Activated CD8-positive, alpha-beta memory T cell treated with anti-CD3 and anti-CD28 coated beads, Interleukin-2, amount 50 U/mL, for 4 hours (primary cell): ENCODE measurements at places on chromosomes 7 and 10.

- no peak for DNase-seq
Measured at GRCh38 chr10:30788307-30788706, 158.8 kb upstream of the LYZL2 start.

- DNase-seq, result no peak
Measured at GRCh38 chr7:7843972-7844371, 124.6 kb upstream of the GLCCI1 start.

- no peak for DNase-seq
Measured at GRCh38 chr7:97731736-97732564, at the start of gene TAC1. TSS of gene TAC1 (plus strand) at chr7:97732086. CDS start at chr7:97732613, 527 bp downstream.

DNA sequence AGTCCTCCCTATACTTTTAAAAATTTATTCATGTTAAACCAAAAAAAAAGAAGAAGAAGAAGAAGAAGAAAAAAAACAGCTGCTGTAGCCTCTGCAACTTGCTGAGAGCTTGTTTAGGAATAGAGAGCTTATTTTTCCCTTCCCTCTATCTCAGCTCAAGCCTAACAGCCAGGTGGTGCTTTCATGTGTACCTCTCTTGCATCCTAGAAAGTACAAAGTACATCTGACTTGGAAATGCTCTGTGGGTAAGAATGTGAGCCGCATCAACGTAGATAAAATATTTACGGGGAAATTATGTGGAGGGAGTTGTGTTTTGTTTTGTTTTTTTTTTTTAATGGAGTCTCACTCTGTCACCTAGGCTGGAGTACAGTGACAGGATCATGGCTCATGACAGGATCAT lies 99.6 kb downstream of the PLXDC2 start:
- DNase-seq, result no peak

GRCh38 chr7:143130541-143130940 lies 1.3 kb upstream of the PIP start:
- no peak for DNase-seq

DNA sequence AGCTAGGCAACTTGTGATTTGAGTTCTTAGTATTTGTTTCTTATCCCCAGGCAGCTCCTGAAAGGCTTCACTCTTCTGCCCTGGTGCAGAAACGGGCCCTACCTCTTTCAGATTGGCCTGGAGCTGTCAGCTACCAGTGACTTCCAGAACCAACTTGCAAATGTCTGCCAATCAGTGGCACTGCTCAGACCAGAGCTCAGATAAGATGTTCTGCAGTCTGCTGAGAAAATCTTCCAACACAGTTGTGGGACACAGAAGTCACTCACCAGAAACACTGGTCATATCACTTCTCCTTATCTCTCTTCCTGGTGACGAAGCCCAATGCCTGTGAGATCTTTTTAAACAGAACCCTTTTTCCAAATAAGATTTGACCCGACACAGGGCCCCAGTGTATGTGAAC lies 81.9 kb upstream of the DUSP5 start:
- no peak for DNase-seq

DNA sequence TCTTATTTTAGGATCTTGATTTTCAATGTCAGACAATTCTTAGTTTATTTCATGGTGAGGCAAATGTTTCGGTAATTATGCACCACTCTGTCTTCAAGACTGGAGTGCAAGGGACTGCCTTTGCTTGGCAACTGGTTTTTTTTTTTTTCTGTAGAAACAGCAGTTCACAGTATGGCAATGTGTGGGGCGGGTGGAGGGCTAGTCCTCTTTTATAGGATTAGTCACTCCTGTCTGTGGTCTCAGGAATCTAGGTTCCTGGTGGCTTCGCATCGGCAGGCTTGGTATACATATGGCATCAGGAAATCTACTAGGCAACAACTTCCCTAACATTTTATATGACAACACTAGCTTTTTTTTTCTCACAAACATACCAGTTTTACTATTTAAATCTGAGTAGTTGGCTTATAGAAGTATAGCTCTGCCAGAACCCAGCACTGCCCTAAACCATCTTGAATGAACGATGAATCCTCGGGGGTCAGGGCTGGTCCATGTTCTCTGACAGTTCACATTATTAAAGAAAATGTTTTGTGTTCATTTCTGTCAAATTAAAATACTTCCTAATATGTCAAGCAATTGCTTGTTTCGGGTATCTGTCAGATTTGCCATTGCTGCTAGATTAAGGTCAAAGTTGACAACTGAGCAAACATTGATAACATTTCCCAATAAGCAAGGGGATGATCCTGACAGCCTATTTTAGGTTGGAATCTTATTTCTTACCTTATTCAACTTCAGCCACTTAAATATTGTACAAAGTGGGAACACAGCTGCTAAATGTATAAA lies 289.7 kb upstream of the VSTM2A start:
- DNase-seq, result no peak

- no peak for DNase-seq
Measured at GRCh38 chr10:99365736-99366135, 36.6 kb downstream of the CNNM1 start.

GRCh38 chr10:67925449-67926005 lies 41.1 kb downstream of the SIRT1 start:
- no peak for DNase-seq

GRCh38 chr10:85635650-85636049 lies 730.9 kb downstream of the GRID1 start:
- DNase-seq, result no peak

- DNase-seq, result peak; percentile 72
Measured at GRCh38 chr10:103584216-103585010, 90.9 kb downstream of the NEURL1 start.

- no peak for DNase-seq
Measured at GRCh38 chr7:84191842-84192241, 2.7 kb downstream of the SEMA3A start.

- DNase-seq, result no peak
Measured at GRCh38 chr7:33509206-33509605, 379.8 kb downstream of the BBS9 start.

- no peak for DNase-seq
Measured at GRCh38 chr7:44396496-44396895, 71.1 kb upstream of the CAMK2B start.

GRCh38 chr10:23294638-23295247 lies 49.9 kb downstream of the C10orf67 start:
- DNase-seq, result no peak

DNA sequence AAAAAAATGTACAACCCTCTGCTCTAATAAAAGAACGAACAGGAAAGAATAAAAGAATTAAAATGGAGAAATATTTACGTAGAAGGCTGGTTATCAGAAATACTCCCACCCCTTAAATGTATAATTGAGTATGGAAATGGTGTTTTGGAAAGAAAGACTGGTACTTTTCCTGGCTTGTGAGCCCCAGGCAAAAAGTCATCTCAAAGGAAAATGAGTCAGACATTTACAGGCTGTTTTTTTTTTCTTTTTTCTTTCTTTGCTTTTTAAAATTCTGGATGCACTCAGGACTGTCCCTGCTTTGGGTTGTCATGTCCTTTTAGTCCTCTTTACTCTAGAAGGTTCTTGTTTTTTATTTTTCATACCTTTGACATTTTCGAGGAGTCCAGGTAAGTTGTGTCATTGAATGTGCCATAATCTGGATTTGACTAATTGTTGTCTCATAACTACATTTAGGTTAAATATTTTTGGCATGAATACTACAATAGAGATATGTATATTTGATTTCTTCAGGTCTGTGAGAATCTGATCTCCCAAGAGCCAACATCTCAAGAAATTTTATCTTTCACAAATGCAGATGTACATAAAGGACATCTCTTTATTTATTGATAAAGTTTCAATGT lies 313.0 kb upstream of the GLI3 start:
- DNase-seq, result no peak

GRCh38 chr7:124777268-124777667 lies 11.7 kb upstream of the GPR37 start:
- DNase-seq, result no peak

- DNase-seq, result no peak
Measured at GRCh38 chr10:131727560-131727959, 173.2 kb upstream of the PPP2R2D start.

- DNase-seq, result no peak
Measured at GRCh38 chr10:7168414-7168813, 242.4 kb downstream of the SFMBT2 start.

GRCh38 chr10:759898-760477 lies 70.5 kb upstream of the DIP2C start:
- no peak for DNase-seq

- DNase-seq, result no peak
Measured at GRCh38 chr10:77160679-77161078, 476.9 kb downstream of the KCNMA1 start.

GRCh38 chr7:114298011-114298410 lies 116.6 kb upstream of the FOXP2 start:
- DNase-seq, result no peak

- no peak for DNase-seq
Measured at GRCh38 chr7:142030294-142030693, 34.6 kb downstream of the MGAM start.

- DNase-seq, result no peak
Measured at GRCh38 chr7:158186864-158187693, 400.5 kb downstream of the PTPRN2 start.

GRCh38 chr10:50554995-50555568 lies 68.7 kb downstream of the SGMS1 start:
- DNase-seq, result no peak

- DNase-seq, result no peak
Measured at GRCh38 chr10:127198721-127199120, 2.3 kb upstream of the INSYN2A start.

GRCh38 chr7:39633563-39634477 lies 10.4 kb downstream of the RALA start:
- DNase-seq, result peak; percentile 24

GRCh38 chr10:114526126-114526503 lies 121.8 kb upstream of the AFAP1L2 start:
- DNase-seq, result no peak

GRCh38 chr10:125024497-125025234 lies 82.7 kb downstream of the ZRANB1 start:
- DNase-seq, result no peak

- DNase-seq, result no peak
Measured at GRCh38 chr7:116859323-116859722, 3.1 kb upstream of the CAPZA2 start.

DNA sequence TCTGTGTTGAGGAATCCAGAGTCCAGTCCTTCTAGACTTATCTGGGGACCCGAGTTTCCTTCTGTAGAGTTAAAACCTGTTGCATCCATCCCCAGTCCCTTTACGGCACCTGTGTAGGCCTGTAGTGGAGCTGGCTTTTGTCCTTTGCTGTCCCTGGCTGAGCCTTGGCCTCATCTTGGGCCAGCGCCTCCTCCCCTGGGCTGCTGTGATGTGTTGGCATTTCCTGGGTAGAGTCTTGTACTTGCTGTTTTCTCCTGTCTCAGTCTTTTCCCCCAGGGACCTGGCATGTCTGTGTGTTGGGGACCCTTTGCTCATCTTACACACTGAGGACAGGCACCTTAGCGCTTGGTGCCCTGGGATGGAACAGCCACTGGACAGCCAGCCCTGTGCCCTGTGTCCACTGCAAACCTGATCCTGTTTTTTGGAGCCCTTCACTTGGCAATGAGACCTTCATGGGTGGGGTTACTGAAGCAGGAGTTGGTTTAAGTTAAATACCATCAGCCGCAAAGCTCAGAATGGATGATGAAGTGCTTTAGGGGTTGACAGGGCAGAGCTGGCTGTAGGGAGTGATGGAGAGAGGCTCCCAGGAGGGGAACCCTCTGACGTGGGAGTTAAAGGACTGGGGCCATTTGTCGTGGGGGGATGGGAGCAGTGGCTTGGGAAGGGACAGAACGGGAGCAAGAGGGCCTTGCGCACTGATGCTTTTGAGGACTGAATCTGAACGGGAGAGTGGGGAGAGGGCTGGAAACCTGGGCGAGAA lies 50.9 kb downstream of the CUX1 start:
- no peak for DNase-seq

- DNase-seq, result no peak
Measured at GRCh38 chr7:142108728-142109505, 2.6 kb upstream of the MGAM2 start.

DNA sequence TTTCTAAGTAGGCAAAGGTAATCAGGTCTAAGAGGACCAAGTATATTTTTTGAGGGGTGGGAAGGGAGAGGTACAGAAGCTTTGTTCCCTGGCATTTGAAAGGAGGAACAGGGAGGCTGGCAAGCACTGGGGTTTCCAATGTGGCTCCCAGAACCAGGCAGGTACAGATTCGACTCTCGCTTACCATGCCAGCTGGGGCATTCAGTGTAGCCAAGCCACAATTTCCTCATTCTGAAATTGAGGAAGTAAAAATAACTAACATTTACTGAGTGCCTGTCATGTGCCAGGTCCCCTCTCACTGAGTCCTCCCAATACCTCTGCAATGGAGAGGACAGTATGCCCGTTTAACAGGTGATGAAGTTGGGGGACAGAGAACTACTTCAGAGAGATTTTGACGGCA lies 45.9 kb upstream of the BET1 start:
- no peak for DNase-seq

- DNase-seq, result peak; percentile 50
Measured at GRCh38 chr10:77837248-77837924, 89.2 kb downstream of the DLG5 start.

DNA sequence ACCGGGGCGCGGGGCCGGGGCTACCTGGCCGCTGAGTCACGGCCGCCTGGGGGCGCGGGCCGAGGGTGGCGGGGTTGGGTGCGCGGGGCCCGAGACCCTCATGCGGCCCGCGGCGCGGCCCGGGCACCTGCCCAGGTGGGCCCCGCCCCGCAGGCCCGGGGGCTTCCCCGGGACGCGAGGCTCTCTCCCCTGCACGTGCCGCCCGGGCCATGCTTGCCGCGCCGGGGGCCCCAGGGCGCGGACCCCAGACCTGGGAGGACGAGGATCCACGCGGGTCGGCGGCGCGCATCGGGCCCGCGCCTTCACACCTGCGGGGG lies 402 bp downstream of the MAFK start:
- DNase-seq, result peak; percentile 51

GRCh38 chr7:153389261-153389660 lies 629.7 kb downstream of the ACTR3B start:
- no peak for DNase-seq

DNA sequence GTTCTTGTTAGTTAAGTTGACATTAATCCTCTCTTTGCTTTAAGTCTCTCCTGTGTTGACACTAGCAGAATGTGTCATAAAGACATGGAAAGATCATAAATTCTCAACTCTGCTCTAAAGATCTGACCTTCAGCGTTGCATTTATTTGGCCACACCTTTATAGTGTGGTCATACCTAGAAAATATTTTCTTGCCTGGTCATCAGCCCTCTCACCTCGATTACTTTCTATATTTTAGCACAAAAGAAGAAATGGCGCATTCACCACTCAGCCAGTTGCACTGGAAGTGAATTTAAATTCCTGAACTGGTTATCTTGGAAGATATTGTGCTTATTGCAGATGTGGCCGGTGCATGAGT lies 96.7 kb upstream of the PDCD4 start:
- DNase-seq, result no peak

DNA sequence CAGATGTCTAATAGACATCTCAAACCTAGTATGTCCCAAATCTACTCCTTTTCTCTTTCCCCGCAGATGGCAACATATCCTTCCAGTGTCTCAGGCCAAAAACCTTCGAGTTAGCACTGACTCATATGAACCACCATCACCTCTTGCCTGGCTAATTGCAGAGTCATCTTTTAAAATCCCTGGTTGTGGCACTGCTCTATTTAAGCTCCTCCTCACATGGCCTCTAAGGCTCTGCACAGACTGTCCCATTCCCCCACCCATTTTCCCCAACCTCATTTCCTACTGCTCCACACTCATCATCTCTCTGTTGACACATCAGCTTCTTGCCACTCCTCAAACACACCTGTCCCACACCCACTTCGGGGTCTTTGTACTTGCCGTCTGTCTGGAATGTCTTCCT lies 16.8 kb upstream of the HBP1 start:
- DNase-seq, result no peak
